GM06990 (cell line): ENCODE measurements at places on chromosomes 13 and 19.
A peak's percentile ranks its signal among the peaks of the same experiment; 100 is the strongest.

GRCh38 chr13:93118081-93118615 lies 108.5 kb upstream of the GPC6 start:
- no peak for DNase-seq

- no peak for DNase-seq
Measured at GRCh38 chr13:27792393-27793218, at the start of gene GSX1. TSS of gene GSX1 (plus strand) at chr13:27792483. CDS start at chr13:27792691, 208 bp downstream.

DNA sequence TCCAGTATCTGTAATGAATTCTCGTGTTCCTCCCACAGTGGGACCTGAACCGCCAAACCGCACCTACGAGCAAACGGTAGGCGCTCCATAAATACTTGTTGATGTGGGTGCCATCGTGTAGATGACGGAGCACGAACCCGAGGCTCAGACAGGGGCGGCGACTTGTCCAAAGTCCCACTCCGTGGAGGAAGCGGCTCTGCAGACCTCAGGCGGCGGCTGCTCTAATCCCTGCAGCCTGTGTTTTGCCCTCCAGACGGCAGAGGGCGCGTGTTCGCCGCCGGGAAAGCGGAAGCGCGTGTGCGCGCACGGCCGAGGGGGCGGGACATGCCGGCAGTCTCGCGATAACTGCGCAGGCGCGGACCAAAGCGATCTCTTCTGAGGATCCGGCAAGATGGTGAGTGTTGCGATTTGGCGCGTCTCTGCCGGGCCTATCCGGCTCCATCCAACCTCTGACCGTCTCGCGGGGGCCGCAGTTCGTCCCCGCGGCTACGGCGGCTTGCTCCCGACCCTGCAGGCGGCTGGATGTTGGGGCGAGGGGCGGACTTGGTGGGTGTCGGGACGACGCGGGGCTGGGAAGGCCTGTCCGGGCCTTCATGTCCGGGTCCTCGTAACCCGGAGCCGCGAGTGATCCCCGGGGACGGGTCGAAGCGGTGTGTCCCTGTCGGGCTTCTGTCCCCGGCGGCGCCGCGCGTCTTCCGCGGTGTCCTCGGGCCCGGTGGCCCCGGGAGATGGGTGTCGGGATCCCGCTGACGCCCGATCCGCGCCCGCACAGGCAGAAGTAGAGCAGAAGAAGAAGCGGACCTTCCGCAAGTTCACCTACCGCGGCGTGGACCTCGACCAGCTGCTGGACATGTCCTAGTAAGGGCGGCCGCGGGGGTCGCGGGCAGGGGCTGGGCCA lies at the start of gene RPS15:
Gene RPS15 (plus strand): TSS at position 362 of the 898 bp plus-strand sequence. CDS start 30 bp downstream, at position 392.
- DNase-seq: peak; percentile 97

DNA sequence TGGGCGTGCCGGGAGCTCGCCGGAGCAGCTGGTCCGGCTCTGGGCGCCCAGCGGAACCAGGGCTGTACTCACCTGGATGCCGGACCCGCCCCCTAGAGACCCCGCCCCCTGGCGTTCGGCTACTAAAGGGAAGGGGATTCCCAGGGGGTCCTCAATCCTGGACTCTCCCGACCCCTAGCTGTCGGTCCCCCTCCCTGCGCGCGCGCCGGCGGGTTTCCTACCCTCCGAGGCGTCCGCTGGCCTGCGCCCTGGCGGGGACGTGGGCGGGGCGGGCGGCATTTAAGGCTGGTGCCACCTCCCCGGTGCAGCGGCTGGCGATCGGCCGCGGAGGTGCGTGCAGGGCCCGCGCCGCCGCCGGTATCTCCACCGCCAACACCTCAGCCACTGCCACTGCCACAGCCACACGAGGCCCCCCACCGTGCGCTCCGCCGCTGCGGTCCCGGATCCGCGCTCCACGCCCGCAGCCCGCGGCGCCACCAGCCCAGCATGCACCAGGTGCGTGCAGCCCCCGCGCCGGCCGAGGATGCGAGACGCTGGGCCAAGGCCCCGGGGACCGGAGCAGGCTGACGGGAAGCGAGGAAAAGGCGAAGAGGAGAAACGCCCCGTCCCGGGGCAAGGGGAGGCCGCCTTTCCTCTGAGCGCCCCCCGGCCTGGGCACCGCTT lies at the start of gene ATP12A:
Gene ATP12A (plus strand): TSS at position 151 of the 663 bp plus-strand sequence. CDS start 336 bp downstream, at position 487.
- no peak for DNase-seq

- DNase-seq: no peak
Measured at GRCh38 chr13:66195238-66195637, 1034.9 kb downstream of the PCDH9 start.

GRCh38 chr19:41994521-41994971 lies 516 bp upstream of the ATP1A3 start:
- no peak for DNase-seq

DNA sequence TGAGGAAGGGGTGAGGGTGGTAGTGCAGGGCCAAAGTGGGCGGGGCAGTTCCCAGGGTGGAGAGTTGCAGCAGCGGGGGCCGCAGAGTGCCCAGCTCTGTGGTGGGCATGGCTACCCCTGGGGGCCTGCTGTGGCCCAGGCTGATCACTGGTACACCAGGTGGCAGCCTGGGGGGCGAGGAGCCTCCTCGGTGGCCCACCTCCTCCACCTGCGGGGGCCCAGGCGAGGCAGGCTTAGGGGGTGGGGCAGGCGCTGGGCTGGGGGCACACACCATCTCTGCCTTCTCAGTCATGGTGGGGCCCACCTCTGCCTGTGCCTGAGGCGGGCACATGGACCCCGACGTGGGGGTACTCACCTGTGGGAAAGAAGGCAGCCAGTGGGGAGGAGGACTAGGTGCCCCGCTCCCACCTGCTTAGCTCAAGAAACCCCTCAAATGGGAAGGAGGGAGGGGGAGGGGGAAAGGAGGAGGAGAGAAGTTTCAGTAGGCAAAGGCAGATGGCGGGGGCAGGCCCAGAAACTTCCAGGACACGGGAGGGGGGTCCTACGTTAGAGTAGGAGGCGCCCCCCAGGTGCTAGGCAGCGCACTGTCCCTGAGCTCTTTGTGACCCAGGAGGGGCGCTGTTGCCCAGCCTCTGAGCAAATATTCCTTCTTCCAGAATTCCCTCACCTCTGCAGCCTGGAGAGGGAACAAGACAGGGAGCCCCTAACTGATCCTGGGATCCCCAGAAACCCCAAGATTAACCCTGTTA lies 1.6 kb downstream of the LYL1 start:
- DNase-seq: no peak

GRCh38 chr13:97946951-97947588 lies 6.4 kb upstream of the IPO5 start:
- no peak for DNase-seq

- no peak for DNase-seq
Measured at GRCh38 chr19:34165295-34165738, 7.0 kb upstream of the LSM14A start.

GRCh38 chr13:24175847-24176246 lies 15.3 kb downstream of the SPATA13 start:
- no peak for DNase-seq

DNA sequence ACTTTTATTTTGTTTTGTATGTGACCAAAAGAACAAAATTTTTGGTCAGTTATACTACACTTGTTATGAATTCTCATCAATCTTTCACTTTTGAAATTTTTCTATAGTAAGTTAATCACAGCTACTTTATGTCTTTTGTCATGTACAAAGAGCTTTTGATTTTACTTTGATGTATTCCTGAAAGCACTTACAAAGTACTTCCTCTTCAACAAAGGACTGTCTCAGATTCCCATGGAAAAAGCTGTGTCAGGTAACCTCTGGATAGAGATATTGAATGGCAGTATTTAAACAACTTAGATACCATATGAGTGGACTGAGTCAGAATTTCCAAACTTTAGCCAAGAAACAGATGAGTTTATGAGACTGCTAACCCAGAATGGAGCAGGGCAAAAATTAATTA lies 689.3 kb upstream of the ATXN8OS start:
- no peak for DNase-seq

DNA sequence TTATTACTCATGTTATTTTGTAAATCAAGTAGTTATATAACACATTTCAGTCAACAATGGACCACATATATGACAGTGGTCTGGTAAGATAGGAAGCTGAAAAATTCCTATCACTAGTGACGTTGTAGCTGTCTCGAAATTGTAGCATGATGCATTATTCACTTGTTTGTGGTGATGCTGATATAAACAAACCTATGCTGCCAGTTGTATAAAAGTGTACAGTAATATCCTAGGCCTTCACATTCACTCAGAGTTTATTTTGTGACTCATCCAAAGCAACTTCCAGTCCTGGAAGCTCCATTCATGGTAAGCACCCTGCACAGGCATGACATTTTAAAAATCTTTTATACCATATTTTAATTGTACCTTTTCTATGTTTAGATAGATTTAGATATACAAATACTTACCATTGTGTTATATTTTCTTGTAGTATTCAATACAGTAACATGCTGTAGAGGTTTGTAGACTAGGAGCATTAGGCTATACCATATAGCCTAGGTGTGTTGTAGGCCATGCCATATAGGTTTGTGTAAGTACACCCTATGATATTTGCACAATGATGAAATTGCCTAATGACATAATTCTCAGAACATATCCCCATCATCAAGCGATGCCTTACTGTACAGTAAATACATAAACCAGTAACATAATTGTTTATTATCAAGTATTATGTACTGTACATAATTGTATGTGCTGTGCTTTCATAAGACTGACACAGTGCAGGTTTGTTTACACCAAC lies 49.3 kb downstream of the IFT88 start:
- DNase-seq: no peak

GRCh38 chr13:110306960-110307766 lies at the start of the genes COL4A1 and COL4A2:
TSS of gene COL4A1 (minus strand) at chr13:110307157. CDS start at chr13:110307027, 130 bp downstream.
TSS of gene COL4A2 (plus strand) at chr13:110307284. CDS start at chr13:110307904, 620 bp downstream.
- DNase-seq: no peak

GRCh38 chr19:3161453-3161852 lies 17.1 kb upstream of the S1PR4 start:
- no peak for DNase-seq

GRCh38 chr19:1736280-1736679 lies 17.0 kb upstream of the ONECUT3 start:
- no peak for DNase-seq

DNA sequence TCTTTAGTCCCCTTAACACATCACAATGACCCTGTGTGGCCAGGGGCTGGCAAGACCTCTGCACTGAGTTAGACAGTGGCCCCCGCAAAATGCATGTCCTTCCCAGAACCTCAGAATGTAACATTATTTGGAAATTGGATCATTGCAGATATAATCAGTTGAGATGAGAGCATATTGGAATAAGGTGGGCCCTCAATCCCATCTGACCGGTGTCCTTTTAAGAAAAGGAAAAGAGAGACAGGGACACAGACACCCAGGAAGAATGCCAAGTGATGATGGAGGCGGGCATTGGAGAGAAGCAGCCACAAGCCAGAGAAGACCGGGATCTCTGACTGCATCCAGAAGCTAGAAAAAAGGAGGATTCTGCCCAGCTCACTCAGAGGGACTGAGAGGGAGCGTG lies 1.8 kb downstream of the FAM187B start:
- DNase-seq: no peak

DNA sequence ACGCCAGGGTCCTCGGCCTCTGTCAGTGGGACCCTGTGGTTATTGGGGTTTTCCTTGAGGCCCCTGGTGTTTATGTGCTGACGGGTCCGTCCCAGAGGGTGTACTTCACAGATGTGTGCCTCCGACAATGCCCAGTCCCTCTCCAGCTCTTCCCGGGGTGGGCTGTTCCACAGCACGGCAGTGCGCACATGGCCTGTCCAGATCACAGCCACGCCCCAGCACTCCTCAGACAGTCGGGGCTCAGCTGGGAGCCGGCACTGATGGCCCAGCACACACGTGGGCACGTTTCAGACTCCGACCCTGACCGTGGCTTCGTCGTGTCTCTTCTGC lies 16.9 kb upstream of the F7 start:
- no peak for DNase-seq

GRCh38 chr19:9075064-9075949 lies 11.6 kb upstream of the OR1M1 start:
- DNase-seq: no peak

GRCh38 chr13:40343550-40344269 lies 322.7 kb downstream of the FOXO1 start:
- no peak for DNase-seq

GRCh38 chr19:47758443-47758804 lies 13.1 kb downstream of the NOP53 start:
- DNase-seq: no peak

GRCh38 chr13:85615031-85615430 lies 184.2 kb downstream of the SLITRK6 start:
- DNase-seq: no peak

- no peak for DNase-seq
Measured at GRCh38 chr13:52673465-52673864, 20.8 kb downstream of the SUGT1 start.

- no peak for DNase-seq
Measured at GRCh38 chr19:4609878-4610511, 29.3 kb upstream of the TNFAIP8L1 start.

DNA sequence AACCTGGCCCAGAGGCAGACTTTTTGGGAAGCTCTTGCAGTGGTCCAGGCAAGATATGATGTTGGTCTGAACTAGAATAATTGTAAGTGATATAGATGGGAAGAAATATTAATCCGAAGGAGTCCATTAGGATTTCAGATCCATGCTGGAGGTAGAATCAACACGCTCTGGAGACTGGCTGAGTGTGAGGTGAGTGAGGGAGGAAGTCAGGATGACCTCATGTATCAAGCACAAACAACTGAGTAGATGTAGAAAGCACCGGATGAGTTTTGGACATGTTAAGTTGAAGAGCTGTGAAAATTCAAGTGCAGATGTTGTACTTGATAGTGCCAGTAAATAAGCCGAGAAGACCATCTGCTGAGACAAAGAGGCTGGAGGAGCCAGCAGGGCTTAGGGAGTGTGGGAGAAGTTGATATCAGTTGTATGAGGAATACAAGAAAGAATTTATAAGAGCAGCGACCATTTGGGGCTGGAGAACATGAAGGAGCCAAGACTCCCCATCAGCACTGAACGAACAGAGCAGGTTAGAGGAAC lies 5.3 kb upstream of the CNMD start:
- DNase-seq: no peak

- DNase-seq: no peak
Measured at GRCh38 chr13:24199016-24199415, 38.5 kb downstream of the SPATA13 start.

GRCh38 chr13:101955764-101956163 lies 446.1 kb downstream of the FGF14 start:
- DNase-seq: peak; percentile 6

GRCh38 chr13:78067290-78067689 lies 148.7 kb upstream of the EDNRB start:
- no peak for DNase-seq

DNA sequence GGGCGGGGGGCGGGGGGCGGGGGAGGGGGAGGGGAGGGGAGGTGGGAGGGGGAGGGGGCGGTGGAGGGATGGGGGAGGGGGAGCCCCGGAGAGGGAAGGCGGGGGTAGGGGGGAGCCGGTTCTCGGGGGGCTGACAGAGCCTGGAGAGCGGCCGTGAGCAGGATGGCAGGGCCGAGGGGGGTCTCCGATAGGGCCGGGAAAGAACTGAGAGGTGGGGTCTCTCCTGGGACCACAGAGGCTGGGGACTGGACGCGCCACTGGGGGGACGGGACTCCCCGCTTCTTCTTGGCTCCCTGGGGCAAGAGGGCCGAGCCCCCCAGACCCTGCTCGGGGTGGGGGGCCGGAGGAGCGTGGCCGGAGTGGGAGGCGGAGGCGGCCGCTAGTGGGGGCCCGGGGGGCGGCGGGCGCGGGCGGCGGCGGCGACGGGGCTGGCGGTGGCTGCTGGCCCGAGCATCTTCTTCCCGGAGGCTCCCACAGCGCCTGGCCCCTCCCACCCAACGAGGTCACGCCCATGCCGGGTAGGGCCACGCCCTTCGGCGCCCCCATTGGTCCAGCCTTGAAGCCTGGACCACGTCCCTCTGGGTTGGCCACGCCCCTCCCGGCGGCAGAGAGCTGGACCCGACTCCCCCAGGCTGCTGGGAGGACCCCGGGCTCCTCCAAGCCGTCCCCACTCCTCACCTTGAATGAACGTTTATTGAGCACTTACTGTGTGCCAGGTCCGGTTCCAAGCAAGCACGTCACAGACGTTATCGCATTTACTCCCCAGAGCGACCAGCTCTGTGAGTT lies at the start of gene NOVA2:
Gene NOVA2 (minus strand): TSS at position 313 of the 786 bp plus-strand sequence. CDS start 514 bp downstream, outside the sequence.
- peak; percentile 67 for DNase-seq

GRCh38 chr19:55112777-55113569 lies 4.5 kb downstream of the PPP1R12C start:
- DNase-seq: no peak
